ENCODE measurements at places on chromosomes 3 and 15.
A peak's percentile ranks its signal among the peaks of the same experiment; 100 is the strongest.

- DNase-seq: no peak
Observed at GRCh38 chr15:96338074-96338765, 7.7 kb downstream of the NR2F2 start.

- no peak for DNase-seq
Observed at GRCh38 chr3:187677604-187678003, 7.4 kb upstream of the SST start.

DNA sequence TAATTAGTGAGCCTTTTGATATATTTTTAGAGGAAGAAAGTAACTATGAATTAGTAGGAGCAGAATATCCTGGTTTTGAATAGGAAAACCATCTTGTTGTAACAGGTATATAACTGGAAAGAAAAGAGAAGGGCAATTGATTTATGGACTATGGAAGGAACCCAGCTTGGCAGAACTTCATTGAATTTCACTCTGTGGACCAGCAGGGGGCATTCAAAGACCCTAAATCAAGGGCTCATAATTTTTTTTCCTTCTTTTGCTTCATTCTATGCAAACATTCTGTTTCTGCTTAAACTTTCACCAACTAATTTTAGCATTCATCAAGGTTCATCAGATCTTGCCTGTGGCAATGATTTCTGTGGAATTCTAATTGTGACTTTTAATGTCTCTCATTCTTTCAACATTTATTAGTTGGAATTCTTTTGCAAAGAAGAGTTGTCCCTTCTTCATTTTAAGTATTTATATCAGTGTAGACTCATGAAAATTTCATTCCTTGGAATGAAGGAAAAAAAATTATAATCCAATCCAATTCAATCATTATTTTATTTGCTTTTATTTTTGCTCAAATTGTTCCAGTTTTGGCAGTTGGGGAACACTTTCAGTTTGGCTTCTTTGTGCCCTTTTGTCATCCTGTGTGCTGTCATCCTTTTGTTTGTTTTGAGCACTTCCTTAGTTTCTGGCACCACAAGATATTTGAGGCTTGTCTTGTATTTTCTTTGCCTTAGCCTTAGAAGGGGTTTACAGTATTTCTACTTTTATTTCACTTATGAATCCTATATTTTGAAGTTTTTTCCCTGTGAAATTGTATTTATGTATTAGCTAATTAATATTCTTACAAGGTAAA, 30.4 kb downstream of the NXPE3 start:
- DNase-seq: peak; percentile 41

GRCh38 chr15:44441095-44441501, 13.7 kb downstream of the CTDSPL2 start:
- peak; percentile 47 for DNase-seq

DNA sequence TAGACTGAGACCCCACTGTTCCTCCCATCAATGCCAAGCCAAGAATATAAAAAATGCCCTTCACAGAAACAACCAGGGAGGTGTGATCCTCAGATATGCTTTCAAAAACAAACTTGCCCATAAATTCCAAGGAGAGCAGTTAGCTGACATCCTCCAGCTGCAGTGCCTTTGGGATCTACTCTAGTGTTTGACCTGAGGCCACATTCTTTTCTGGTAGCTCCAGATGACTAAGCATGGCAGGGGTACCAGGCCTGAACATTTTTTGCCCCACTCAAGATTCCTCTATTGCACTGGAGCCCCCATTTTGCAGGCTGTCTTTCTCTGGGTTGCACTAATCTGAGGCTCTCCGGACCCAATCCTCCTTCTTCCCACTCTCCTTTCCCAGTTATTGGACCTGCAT, 27.9 kb upstream of the ACP3 start:
- no peak for DNase-seq

DNA sequence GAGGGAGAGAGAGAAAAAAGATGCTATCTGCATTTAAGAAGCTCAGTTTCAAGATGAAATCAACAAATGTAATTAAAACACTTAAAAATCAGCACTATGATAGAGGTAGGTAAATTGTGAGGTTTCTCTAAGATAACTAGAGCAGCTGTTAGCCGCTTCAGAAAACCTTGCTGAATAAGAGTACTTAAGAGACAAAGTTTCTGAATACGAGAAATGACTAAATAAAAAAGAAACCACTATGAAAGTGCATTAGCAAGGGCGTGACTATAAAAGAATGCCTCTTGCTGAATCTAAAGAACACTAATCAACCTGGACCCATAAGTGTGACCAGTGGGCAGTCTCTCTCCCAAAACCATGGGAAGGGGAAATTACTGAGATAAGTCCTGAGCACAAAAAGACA, 41.8 kb downstream of the IQCB1 start:
- no peak for DNase-seq

DNA sequence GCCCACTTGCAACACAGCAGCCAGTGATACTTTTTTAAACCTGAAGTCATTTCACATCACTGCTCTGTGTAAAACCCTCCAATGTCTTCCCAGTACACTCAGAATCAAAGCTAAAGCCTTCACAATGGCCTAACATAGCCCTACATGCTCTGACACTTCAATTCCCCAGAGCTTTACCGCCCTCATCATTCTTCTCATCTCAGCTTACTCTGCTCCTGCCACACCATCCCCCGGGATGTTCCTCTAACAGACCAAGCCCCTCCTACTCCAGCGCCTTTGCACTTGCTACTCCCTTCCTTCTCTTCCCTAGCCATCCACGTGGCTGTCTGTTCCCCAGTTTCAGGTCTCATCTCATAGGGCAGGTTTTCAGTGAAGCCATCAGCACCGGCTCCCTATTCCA, 194.0 kb downstream of the SSR3 start:
- no peak for DNase-seq

GRCh38 chr3:8565376-8565775, 63.8 kb downstream of the LMCD1 start:
- no peak for DNase-seq

DNA sequence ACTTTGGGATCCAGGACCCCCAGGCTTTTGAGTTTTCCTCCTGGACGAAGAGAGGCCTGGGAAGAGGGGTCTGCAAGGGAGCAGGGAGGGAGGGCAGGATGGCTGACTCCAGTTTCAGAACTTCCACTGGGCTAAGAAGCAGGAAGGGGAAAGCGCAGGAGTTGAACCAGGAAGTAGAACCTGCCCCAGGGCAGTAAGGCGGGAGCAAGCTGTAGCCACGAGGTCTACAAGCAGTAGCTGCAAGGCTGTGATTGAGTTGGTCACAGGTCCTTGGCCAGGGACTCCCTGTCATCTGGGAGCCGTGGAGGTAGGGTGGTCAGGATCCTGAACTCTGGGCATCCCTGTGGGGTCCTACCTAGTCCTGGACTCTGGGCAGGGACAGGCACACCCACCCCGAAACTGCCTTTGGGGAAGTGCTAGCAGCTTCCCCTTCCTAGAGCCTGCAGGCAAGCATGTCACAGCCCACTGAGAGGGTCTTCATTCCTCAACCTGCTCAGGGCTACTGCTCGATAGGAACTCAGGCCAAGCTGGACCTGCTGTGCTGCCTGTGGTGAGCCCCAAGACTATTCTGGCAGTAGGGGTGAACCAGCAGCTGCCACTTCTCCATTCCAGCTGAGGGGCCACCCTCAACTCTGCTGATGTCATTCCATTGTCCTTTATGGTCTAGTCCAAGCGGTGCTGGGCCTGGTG, 5.8 kb upstream of the GNAI2 start:
- no peak for DNase-seq

DNA sequence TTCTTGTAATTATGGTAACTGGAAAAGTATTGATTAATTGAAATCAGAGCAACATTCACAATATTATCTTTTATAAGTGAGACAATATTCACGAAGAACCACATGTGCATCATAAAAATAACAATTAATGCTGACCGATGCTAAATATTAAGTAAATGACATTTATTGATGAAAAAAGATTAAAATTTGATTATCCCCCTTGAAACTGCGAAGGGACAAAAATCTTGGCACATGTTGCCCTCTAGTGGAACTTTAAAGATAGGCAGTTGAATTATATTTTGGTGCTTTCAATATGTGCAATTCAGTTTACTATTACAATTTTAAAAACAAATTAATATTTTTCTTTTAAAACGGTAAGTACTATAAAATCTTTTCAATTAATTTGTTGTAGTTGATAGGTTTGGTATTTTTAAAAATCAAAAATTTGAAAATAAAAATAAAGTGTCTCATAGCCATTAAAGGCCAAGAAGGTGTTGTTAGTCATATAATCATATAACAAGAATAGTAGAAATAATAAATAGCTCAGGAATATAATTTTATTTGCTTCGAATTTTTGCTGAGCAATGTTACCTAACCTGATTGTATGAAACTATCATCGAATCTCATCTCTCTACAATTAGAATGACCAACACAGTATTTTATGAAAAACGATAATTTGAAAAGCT, 270.2 kb downstream of the ROBO1 start:
- DNase-seq: no peak

GRCh38 chr15:74543583-74543982, 2.6 kb downstream of the ARID3B start:
- no peak for DNase-seq

DNA sequence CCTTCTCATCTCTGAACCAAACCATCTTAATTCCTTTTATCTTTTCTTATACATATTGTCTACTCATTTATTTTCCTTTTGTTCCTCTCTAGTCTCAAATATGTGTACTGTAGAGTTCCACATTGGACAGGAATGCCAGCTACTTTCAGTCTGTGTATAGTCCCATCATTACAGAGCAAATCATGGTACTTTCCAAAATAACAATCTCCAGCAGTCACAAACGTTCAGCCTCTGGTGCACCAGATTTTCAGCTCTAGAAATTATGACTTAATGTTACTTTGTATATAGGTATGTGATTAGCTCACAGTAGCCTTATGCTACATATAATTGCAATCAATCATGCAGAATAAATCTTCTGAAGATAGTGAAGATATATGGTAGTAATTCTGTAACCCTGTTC, 32.5 kb upstream of the TM4SF4 start:
- no peak for DNase-seq

GRCh38 chr3:71208211-71209095, 375.1 kb downstream of the FOXP1 start:
- DNase-seq: no peak

DNA sequence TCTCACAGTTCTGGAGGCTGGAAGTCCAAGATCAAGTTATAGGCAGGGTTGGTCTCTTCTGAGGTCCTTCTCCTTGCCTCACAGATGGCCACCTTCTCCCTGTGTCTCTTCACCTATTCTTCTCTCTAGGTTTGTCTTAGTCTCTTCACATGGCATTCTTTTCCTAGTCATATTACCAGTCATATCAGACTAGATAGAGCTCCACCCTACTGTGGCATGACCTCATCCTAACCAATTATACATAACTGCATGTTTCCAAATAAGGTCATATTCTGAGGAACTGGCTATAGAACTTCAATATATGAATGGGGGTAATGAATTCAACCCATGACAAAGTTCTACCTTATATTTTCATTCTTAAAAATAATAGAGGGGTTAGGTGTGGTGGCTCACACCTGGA, 196.4 kb upstream of the UBE3A start:
- DNase-seq: no peak

DNA sequence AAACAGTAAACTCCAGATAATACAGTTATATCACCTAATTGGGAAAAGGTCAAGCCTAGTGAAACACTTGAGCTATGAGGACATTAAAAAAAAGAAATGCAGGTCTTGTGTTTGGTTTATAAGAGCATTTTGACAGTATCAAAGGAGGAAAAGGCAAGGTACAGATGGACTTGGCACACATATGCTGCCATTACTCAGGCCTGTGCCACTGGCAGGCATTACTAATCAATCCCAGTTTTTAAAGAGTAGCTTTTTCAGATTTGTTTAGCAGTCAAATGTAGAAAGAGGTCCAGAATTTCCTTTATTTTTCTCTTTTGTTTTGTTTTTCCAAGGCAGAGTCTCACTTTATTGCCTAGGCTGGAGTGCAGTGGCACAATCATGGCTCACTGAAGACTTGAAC, 38.9 kb downstream of the MDFIC2 start:
- no peak for DNase-seq

GRCh38 chr3:105094588-105094987, 272.1 kb upstream of the ALCAM start:
- DNase-seq: no peak

- DNase-seq: no peak
Observed at GRCh38 chr15:45259796-45260195, 7.8 kb downstream of the SLC28A2 start.

- DNase-seq: no peak
Observed at GRCh38 chr15:27670486-27671209, 428.5 kb downstream of the OCA2 start.

DNA sequence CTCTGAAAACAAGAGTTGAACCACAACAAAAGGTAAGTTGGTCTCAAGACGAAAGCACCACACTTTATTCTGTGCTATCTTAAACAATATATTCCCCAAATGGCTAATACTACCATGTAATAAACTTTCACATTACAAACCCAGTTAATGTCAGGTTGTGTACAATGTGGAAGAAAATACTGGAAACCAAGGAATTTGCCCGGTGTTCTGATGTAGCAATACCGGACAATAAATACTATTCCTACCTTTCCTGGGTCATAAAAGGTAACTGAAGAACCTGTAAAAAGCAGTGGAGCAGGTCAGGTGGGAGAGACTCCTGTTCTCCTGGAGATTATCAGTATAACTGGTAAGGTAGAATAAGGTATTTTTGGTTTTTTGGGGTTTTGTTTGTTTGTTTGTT, 3.9 kb downstream of the CFAP44 start:
- no peak for DNase-seq

- peak; percentile 50 for DNase-seq
Observed at GRCh38 chr3:37779289-37780152, 82.2 kb upstream of the CTDSPL start.

DNA sequence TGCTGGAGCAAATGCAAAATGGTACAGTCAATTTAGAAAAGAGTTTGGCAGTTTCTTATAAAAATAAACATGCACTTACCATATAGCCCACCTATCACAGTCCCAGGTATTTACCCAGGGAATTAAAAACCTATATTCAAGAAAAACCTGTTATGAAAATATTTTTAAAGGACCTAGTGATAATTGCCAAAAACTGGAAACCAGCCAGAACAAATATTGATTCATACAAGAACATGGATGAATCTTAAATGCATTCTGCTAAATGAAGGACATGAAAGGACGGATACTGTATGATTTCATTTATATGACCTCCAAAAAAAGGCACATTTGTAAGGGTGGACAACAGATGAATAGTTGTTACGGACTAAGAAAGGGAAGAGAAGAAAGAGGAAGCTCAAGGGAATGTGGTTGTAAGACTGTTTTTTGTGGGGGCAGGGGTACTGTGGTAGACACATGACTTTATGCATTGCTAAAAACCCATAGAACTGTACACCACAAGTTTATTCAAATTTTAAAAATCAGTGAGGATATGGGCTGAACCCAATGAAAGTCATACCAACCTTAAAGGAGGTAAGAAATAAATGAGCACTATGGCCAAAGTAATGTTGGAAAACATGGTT, 61.0 kb downstream of the ZBBX start:
- no peak for DNase-seq

DNA sequence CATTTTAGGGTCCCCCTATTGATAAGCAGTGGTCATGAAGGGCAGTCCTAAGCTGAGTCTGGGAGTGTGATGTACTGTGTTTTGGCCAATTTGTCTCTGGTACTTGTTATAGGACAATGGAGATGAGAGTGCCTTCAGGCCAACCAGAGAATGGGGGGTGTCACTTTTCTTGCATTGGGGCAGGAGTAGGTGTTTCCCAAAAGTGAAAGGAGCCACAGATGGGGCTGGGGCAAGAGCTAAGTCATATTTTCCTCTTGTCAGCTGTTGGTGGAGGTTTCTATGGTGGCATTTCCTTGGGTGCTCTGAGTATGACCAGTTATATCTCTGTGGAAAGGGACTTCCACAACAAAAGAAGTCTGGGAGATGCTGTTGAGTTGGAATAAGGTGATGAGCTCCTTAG, 24.7 kb upstream of the BSN start:
- DNase-seq: no peak

- no peak for DNase-seq
Observed at GRCh38 chr3:66381626-66382025, 119.2 kb downstream of the LRIG1 start.

GRCh38 chr3:40258555-40258954, 51.0 kb upstream of the EIF1B start:
- DNase-seq: no peak
